AG09319 (cell line): ENCODE measurements at places on chromosomes 5 and 9.

GRCh38 chr9:94156348-94157049, 72.2 kb downstream of the PTPDC1 start:
- DNase-seq = no peak

DNA sequence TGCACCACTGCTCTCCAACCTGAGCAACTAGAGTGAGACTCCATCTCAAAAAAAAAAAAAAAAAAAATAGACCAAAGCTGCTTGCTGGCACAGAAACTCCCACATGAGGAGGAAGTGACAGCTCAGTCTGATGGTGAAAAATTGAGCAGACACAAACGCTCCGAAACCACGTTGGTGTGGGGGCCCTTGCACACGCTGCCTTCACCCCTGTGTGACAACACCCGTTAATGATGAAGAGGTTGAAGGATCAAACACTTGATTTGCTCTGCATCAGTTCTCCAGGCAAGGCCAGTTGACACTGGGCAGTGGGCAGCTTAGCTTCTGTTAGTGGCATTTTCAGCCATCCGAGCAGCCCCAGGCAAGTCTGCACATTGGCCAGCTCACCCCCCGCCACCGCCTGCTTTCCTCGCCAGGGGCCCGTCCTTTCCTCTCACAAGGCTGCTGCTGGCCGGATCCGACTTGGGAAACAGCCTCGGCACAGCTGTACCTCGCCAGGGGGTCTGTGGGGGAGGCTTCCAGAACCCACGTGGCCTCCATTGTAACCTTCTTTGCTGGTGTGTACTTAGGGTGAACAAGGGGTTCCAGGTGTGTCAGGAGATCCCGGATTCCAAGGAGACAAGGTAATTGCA, 79.8 kb downstream of the COL27A1 start:
- no peak for DNase-seq

DNA sequence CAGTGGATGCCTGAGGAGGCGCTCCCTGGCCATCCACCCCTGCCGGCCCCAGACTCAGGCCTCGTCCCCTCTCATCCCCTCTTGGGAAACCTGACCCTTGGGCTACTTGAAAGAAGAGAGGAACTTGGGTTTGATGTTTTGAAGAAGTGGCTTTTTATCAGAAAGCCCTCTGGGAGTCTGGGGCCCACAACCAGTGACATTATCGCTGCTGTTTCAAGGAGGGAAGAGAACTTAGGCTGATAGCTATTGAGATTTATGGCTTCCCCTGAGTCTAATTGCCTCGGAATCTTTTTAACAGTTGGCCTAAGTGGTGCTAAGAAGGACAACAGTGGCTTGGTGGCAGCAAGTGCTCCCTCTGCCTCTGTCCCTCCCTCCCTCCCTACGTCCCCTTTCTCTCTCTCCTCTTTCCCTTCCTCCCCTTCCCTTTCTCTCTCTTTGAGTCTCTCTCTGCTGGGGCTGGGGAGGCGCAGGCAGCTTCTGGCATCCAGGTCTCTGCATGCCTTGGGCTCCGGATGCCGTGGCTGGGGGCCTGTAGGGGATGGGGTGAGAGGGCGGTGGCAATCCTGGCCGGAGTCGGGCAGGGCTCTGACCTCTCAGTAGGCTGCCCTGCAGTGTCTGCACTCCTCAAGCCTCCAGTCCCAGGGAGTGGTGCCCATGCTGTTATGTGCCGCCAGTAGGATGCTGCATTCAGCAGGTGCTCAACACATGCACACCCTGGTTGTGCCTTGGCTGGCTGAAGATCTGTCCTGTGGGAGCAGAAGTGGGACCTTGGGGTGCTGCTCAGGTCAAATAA, 49.6 kb upstream of the RXRA start:
- no peak for DNase-seq

GRCh38 chr9:88197781-88198340, 59.6 kb upstream of the SPATA31C2 start:
- peak; percentile 51 for DNase-seq

GRCh38 chr5:72956324-72957140, 691 bp downstream of the FCHO2 start:
- no peak for DNase-seq

GRCh38 chr9:96440671-96441199, 9.2 kb upstream of the HABP4 start:
- no peak for DNase-seq

DNA sequence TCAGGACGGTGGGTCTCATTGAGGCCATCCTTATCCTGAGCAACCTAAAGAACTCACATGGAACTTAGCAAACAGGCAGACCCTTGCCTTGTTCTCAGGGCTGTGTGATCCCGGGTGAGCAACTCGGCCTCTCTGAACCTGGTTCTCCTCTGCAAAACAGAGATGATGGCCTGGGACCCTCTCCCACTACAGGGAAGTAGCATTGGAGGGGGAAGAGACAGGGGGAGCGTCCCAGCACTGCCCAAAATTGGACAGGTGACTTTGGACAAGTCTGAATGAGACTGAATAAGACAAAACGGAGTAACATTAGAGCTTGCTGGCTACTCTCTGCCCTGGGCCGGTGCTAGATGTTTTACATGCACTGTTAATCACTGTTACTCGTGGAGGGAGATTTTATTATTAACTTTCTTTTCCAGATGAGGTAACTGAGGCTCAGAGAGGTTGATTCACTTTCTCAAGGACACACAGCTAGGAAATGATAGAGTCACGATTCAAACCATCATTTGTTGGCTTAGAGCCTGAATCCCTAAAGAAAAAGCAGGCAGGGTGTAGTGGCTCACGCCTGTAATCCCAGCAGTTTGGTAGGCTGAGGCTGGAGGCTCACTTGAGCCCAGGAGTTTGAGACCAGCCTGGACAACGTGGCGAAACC, 136.4 kb downstream of the C9orf50 start:
- DNase-seq = no peak

- no peak for DNase-seq
Measured at GRCh38 chr9:106535439-106535838, 327.5 kb upstream of the ZNF462 start.

DNA sequence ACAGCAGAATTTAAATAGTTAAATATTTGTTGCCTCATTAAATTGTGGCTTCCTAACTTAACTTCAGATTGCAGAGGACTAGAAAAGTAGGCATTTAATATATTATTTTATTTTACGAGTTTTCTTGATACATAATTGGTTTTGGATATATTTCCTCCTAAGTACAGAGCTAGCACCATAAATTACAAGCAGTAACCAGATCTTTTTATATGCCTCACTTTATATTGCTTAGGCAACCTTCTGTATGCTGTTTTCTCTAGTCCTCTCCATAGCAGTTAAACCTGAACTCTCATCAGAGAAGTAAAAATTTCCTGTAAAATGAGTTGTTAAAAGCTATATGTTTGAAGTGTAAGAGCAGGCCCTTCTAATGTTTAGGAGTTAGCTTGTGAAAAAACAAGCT, 144.2 kb downstream of the ZCCHC7 start:
- no peak for DNase-seq

GRCh38 chr9:8649160-8649559, 849.6 kb upstream of the DMAC1 start:
- no peak for DNase-seq

GRCh38 chr9:128523199-128523925, 18.8 kb downstream of the GLE1 start:
- no peak for DNase-seq

DNA sequence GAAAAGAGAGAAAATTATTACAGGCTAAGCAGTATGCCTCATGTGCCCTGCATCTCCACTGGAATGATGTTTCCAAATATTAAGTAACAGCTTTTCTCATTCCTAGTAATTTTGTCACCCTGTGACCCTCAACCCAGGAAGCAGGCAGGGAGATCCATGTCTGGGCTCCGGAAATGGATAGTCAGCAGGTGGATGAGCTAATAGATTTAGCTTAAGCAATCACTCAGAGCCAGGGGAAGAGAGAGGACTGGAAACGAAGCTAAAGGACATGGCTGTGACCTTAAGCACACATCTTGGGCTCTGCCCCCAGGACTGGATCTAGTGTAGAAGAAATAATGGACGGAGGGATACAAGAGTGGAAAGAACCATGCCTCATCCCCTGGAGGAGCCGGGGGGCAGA, 89.5 kb downstream of the ARSB start:
- no peak for DNase-seq

DNA sequence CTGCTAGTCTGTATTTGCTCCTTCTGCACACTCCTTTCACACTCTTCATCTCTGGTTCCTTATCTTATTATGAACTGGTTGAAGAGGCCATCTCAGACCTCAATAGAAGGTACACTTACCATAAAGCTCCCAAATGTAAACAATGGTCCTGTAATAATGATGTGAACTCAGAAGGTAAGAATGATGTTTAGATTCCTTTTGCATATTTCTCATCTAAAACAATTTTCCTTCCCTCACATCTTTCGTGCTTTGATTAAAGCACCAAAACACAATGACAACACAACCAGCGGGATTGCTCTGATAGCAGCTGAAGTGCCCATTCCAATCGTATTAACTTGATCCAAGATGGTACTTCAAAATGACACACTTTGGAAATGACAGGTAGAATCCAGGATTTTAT, 34.3 kb downstream of the NFIB start:
- no peak for DNase-seq

- no peak for DNase-seq
Measured at GRCh38 chr9:135307300-135307699, 172.3 kb upstream of the PPP1R26 start.

- DNase-seq = no peak
Measured at GRCh38 chr9:21479152-21479702, 2.9 kb downstream of the IFNE start.

DNA sequence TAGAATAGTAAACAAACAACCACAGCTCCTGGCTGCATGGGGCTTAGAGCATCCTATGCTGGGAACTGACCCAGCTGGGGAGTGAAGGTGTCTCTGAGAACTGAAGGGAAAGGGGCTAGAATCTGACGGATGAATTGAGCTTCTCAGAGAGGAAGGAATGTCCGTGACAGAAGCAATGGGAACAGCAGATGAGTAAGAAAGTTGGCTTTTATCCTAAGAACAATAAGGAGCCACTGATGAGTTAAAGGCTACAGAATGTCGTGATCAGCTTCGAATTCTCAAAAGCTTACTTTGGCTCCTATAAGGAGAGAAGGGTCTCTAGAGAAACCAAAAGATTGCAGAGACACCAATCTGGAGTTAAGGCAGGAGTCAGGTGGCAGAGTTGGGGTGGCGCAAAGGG, 52.6 kb downstream of the EBF1 start:
- no peak for DNase-seq

DNA sequence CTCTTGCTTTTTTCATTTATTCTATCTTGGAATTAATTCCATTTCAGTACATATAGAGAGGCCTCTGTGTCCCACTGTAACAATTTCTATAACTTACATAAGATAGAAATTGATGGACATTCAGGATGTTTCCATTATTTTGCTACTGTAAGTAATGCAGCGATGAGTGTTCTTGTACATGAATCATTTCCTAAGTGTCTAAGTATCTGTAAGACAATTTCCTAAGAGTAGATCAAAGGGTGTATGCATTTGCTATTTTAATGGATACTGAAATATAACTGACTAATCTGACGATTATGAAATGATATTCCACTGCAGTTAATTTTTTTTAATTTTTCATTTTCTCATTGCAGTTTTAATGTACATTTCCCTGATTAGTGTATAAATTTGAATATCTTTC, 23.0 kb upstream of the RBM22 start:
- DNase-seq = no peak

- DNase-seq = no peak
Measured at GRCh38 chr5:148780711-148781110, 45.7 kb upstream of the ADRB2 start.

GRCh38 chr5:40066616-40067015, 613.1 kb upstream of the PTGER4 start:
- DNase-seq = no peak

- DNase-seq = no peak
Measured at GRCh38 chr5:126531543-126532120, 63.4 kb downstream of the ALDH7A1 start.

- DNase-seq = no peak
Measured at GRCh38 chr5:172802567-172803176, 31.4 kb upstream of the ERGIC1 start.

DNA sequence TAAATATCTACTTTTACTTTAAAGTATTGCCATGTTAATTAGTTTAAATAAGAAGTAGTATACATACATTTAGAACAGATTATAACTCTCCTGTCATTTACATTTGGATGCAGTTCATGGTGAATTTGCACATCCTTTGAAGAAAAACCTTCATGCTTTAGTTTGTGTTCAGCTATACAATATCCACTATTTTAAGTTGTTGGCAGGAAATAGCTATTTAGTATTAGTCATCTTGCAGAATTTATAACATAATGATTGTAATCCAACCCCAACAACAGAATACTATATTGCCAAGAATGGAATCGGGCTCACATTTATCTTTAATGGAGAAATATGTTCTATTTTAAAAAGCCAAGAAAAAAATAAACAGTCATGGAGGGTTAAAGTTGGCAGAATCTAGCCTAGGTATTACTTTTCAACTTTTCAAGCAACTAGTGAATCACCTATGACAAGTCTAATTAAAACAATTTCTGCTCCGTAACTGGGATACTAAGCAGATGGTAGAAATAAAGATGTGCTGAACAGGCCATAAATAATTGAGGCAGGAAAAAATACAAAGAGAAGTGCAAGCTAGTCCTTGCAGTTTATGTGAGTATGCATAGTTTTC, 1170.6 kb upstream of the NUDT12 start:
- no peak for DNase-seq

GRCh38 chr9:115944166-115944948, 209.2 kb upstream of the PAPPA start:
- DNase-seq = peak; percentile 100

- DNase-seq = no peak
Measured at GRCh38 chr5:90096415-90097081, 313.0 kb downstream of the CETN3 start.

DNA sequence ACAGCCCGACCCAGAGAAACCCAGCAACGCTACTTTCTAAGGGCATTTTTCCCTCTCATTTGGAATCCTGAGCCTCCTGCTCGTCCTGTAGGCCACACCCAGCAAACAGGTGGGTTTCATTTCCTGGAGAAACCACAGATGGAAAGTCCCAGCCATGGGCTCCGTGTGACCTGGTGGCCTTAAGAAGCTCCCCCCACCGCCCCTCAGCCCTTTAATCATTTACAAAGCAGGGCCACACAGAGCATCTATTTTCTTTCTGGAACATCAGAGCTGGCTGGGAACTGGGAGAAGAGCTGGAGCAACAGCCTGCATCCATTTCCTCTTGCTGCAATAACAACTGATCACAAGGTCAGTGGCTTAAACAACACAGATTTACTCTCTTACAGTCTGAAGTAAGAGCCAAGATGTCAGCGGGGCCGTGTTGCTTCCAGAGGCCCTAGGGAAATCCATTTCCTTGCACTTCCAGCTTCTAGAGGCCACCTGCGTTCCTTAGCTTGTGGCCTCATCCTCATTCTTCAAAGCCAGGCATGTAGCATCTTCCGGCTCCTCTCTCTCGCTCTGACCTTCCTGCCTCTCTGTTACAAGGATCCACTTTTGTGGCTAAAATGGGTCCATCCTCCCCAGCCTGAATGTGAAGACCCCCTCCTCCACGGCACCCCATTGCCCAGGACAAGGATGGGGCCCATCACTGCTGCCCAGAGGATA, 40.5 kb downstream of the C9orf50 start:
- no peak for DNase-seq

DNA sequence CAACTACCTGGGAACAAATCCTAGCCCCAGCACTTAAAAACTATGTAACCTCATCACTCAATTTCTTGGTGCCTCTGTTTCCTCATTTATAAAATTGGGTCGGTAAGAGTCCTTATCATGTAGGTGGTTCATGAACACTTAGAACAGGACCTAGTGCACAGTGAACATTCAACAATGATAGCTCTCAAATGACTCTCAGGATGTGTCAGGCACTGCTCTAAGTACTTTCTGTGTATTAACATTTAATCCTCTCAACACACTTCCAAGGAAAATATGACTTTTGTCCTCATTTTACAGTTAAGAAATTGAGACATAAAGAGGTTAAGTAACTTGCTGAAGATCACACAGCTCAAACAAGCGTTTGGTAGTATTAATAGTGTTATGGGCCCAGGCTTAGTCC, 202.1 kb upstream of the KLF4 start:
- no peak for DNase-seq
